ENCODE measurements at places on chromosomes 7 and 10.

- no peak for DNase-seq
Measured at GRCh38 chr10:100208276-100208675, 21.1 kb downstream of the CHUK start.

GRCh38 chr7:55171157-55171556 lies 152.3 kb downstream of the EGFR start:
- DNase-seq = no peak

- no peak for DNase-seq
Measured at GRCh38 chr7:92588561-92588960, 1.6 kb downstream of the FAM133B start.

DNA sequence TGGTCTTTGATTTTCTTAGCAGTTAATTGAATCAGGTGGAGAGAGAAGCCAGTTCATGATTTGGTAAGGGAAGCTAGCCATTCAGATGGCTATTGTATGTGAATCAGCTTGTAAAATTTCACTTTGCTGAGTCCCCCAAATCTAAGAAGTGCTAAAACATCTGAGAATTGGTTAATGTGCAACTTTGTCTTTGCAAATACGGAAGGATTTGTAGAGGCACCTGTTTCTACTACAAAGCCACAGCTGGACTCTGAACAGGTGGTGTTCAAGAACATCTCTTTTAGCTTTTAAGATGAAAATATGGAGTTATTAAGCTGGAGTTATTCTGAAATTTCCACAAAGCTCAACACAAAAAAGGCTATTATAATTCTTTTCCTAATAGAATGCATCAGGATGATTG lies 132.6 kb downstream of the VPS50 start:
- no peak for DNase-seq

All from iPS-NIHi11 (cell line).